ENCODE measurements at places on chromosomes 7 and 10.

GRCh38 chr10:43211030-43211429, 55.8 kb downstream of the RASGEF1A start:
- ATAC-seq, result no peak

- no peak for ATAC-seq
These were observed 7.3 kb downstream of the PGAM2 start for GRCh38 chr7:44057849-44058758.

DNA sequence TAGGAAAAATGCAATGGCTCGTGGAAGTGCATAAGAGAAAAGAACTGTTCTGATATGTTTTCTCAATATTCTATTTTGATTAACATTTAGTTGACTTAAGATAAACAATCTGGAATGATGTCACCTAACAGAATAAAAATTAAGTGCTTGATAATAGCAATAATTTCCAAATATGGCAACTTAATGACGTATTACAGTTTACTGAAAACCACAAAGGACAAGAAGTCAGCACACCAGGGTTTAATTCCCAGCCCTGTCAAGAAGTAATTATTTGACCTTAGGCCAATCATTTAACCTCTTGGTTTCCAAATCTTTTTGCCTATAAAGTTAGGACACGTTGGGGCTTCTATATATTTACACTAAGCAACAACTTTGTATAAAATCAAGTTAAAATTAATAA, 95.7 kb downstream of the CABCOCO1 start:
- no peak for ATAC-seq

- ATAC-seq, result peak; percentile 22
These were observed 6.2 kb upstream of the PIK3CG start for GRCh38 chr7:106858618-106859532.

DNA sequence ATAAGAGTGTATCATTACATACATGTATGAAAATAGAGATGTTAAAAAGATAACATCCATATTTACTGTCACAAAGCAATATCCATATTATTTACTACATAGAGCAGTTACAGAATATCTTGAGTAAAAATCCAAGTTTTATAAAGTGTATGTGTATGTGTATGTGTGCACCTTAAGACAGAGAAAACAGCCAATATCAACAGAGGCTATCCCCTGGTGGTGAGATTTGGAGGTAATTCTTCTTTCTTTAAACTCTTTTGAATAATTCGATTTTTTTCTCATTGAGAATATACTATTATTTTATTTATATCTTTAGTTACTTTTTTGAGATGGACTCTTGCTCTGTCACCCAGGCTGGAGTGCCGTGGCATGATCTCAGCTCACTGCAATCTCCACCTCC, 18.4 kb downstream of the TRDMT1 start:
- no peak for ATAC-seq

GRCh38 chr10:15990535-15991129, 130.3 kb upstream of the MINDY3 start:
- no peak for ATAC-seq

DNA sequence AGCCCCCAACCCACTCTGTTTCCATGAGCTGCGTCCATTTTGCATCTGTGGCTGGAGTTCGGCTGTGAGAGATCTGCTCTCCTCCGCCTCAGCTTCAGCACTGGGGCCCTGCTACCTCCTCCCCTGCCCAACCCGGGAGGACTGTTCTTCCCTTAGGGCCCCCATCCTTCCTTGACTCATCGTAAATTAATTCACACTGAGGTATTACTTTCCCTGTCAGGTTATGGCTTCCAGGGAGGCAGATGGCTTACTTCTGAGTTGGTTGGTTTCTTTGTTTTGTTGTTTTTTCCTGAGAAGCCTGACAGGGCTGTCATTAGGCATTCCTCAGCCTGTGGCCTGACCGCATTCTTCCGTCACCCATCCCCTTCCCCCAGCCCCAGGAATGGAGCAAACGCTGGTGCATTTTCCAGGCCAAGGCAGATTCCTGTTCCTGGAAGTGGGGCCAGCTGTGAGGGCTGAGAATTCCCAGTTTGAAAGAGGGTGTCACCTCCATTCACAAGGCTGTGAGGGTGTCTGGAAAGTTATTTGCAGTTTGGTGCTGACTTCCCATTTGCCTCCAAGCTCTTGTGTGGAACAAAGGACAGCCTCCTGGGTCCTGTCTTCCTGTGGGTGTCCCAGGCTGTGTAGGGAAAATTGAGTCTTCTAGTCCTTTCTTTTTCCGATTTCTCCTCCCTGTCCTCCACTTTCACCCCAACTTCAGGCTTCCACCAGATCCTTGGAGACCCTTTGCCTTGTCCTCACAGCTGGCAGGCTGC, 11.7 kb downstream of the CPA5 start:
- peak; percentile 94 for ATAC-seq

- ATAC-seq, result no peak
These were observed 8.5 kb downstream of the CPED1 start for GRCh38 chr7:120996988-120997345.

DNA sequence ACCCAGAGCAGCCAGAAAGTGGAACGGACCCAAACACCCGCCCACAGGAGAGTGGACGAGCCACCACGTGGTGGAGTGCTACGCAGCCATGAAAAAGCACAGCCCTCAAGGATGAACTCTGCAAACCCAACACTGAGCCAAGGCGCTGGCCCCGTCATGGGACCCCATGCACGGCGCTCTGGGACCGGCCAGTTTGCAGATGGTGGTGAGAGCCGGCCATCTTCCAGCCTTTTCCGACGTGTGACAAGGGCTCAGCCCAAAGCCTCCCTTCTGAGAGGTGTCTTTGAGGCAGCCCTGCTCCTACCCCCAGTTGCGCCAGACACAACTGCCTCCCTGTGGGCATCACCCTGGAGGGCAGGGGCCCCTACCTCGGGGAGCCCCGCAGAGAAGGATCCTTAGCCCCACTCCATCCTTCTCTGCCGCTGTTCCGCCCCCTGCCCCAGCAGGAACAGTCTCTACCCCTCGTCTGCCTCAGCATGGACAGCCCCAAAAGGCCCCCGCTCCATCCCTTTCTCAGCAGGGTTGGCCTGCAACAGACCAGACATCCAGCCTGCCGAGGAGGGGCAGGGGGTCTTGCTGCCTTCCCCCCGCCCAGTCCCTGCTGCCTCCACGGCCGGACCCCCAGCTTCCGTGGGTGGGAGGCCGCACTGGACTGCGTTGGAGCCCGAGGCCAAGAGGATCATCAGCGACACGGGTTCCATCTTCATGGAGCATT, 75.7 kb downstream of the MICALL2 start:
- no peak for ATAC-seq

DNA sequence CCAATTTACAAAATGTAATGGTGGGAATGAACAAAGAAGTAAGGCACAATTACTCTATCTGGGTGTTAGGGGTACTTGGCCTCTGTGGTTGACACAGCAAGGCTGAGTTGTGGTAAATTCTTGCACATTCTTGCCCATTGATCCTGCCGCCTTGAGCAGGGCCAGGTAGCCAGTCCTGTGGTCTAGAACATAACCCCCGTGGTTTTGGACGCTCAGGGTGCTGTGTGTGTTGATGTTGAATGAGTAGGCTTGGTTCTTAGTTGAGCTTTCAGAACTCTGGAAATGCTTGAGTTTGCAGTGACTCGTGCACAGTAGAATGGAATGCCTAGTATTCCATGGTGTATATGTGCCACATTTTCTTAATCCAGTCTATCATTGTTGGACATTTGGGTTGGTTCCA, 42.3 kb upstream of the CDHR3 start:
- no peak for ATAC-seq

- ATAC-seq, result no peak
These were observed 5.4 kb downstream of the RELN start for GRCh38 chr7:103984050-103984449.

DNA sequence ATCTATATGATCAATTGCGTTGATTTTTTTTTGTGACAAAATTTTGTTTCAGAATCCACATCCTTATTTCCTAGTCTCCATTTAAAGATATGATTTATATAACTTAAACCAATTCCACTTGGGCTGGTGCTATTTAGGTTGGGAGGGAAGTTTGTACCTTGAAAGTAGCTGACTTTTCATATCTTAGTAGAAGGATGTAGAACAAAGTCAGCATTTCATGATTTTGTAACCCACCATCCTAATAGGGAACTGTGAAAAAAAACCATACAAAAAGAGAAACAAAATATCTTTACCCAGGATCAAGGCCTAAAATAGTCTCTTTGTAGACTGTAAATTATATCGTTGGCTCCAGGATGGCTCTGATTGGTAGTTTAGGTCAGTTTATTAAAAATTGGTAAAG, 8.3 kb downstream of the HECTD2 start:
- ATAC-seq, result no peak

All from SK-N-SH treated with all-trans-retinoic acid at 6 μM for 48 hours (cell line).